HCT116 (cell line): ENCODE measurements at places on chromosomes 6 and 20. TPM values are rescaled to one million over a fixed set of nuclear protein-coding genes. Genes with fewer than 3 reads are reported as not detected.

GRCh38 chr20:55053389-55053788, 578.0 kb downstream of the DOK5 start:
- no peak overlapping the region for H3K4me3 ChIP-seq
- H3K27ac ChIP-seq = no peak overlapping the region
- no peak for DNase-seq
- H3K36me3 ChIP-seq = no peaks in the 10 kb centered on the region
- H3K27me3 ChIP-seq = no peaks in the 10 kb centered on the region

DNA sequence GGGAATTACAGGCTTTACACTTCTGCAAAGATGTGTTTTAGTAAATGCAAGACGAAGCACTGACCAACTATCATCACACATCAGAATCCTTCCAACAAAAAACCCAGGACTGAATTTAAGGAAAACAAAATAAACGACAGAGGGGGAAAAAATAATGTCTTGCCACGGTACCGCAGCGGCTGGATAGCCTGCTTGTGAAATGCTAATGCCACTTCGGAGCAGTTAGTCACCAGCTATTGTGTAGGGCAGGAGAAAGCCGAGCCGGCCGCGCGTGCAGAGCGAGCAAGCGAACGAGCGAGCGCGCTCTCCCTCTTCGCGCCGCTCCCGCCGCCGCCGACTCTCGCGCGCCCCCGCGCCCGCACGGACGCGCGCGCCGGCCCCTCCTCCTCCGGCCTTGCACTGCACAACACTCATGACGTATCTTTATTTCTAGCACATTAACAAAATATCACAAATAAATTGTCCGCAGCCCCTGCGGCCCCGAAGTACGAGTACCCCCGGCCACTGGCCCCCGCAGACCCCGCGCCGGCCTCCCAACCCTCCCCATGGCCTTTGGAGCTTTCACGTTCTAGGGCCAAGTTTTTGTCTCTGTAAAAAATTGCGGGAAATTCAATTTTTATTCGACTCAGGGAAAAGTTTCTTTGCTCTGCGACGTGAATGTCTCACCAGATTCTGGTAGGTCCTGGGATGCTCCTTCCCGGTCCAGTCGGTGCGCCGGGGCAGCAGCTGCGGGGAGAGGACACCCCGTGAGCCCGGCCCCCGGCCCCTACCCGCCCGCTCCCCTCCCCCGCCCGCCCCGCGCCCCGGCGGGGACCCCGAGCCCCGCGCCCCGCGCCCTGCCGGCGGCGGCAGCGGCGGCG, 1.0 kb downstream of the PHIP start:
- DNase-seq = peak; percentile 69
- peak overlapping the region; percentile 72 for H3K4me3 ChIP-seq
- H3K36me3 ChIP-seq = no peaks in the 10 kb centered on the region
- no peaks in the 10 kb centered on the region for H3K27me3 ChIP-seq
- peaks cover 18% of the 10 kb centered on the region for H3K4me1 ChIP-seq
- peak overlapping the region; percentile 56 for H3K27ac ChIP-seq

- H3K36me3 ChIP-seq = no peaks in the 10 kb centered on the region; the same call in 1 of the 2 replicates
- no peak overlapping the region for H3K4me3 ChIP-seq
- no peaks in the 10 kb centered on the region for H3K4me1 ChIP-seq
- H3K27ac ChIP-seq = no peak overlapping the region
Observed at GRCh38 chr6:136566007-136566487, 15.8 kb upstream of the MAP7 start.

DNA sequence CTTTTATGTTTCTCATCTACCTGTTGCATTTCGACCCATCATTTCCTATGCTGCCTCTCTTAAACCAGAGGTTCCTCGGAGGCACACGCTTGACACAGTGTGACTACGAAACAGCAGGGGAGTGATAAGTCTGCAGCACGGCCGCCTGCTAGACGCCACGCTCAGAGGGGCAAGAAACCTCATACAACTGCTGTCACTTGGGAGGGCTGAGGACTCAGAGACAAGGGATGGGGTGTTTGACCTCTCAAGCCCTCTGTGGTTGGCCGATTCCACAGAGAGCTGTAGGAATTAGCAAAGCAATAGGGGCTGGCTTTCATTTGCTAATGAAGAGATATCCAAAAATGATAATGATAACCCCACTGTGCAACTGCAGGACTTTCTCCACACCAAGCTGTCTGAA, 372.5 kb downstream of the ZFAND3 start:
- no peaks in the 10 kb centered on the region for H3K4me1 ChIP-seq
- no peak overlapping the region for H3K4me3 ChIP-seq
- H3K27me3 ChIP-seq = no peaks in the 10 kb centered on the region
- H3K36me3 ChIP-seq = no peaks in the 10 kb centered on the region
- H3K27ac ChIP-seq = no peak overlapping the region

GRCh38 chr6:126042001-126042419, 55.7 kb downstream of the TRMT11 start:
- H3K27ac ChIP-seq = no peak overlapping the region
- H3K36me3 ChIP-seq = peaks cover 9% of the 10 kb centered on the region
- H3K4me3 ChIP-seq = no peak overlapping the region
- H3K4me1 ChIP-seq = no peaks in the 10 kb centered on the region
- DNase-seq = no peak

- H3K36me3 ChIP-seq = no peaks in the 10 kb centered on the region
- DNase-seq = no peak
- no peak overlapping the region for H3K4me3 ChIP-seq
- H3K27me3 ChIP-seq = no peaks in the 10 kb centered on the region
Observed at GRCh38 chr20:1178103-1178502, 6.7 kb downstream of the TMEM74B start.

- no peaks in the 10 kb centered on the region for H3K27me3 ChIP-seq
- DNase-seq = no peak
- 0 out of 2 replicates have a peak, but pooled peaks cover 2% of the 10 kb centered on the region for H3K4me1 ChIP-seq
Observed at GRCh38 chr6:38040254-38040653, 220.7 kb downstream of the ZFAND3 start.

GRCh38 chr6:168695701-168696100, 254.7 kb downstream of the SMOC2 start:
- peaks cover 4% of the 10 kb centered on the region; the same call in 1 of the 2 replicates for H3K4me1 ChIP-seq
- H3K27me3 ChIP-seq = no peaks in the 10 kb centered on the region
- H3K36me3 ChIP-seq = no peaks in the 10 kb centered on the region
- no peak overlapping the region for H3K27ac ChIP-seq

DNA sequence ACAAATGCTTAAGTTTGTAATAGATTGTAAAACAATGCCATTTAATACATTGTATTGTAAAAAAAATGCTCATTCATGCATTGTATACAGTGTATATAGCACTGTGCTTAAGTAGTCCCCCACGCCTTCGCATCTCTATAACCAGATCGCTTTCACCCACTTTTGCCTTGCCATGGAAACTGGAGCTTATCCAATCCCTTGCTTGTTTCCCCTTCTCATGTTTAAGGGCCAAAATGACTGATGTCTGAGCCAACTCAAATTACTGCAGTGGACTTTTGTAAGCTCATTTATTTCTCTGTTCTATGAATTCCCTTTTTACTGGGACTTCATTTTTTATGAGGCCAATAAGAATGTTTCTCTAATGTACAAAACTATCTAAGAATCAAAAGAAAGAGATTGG, 730.9 kb upstream of the GJE1 start:
- DNase-seq = no peak
- H3K4me1 ChIP-seq = no peaks in the 10 kb centered on the region
- no peaks in the 10 kb centered on the region for H3K27me3 ChIP-seq
- H3K36me3 ChIP-seq = no peaks in the 10 kb centered on the region

- peak overlapping the region; percentile 81 for H3K4me3 ChIP-seq
- DNase-seq = no peak
- peaks cover 25% of the 10 kb centered on the region for H3K4me1 ChIP-seq
- H3K36me3 ChIP-seq = no peaks in the 10 kb centered on the region
- peak overlapping the region; percentile 34; the same call in 1 of the 2 replicates for H3K27ac ChIP-seq
Observed at GRCh38 chr20:62405108-62405980, 1.7 kb downstream of the CABLES2 start.

DNA sequence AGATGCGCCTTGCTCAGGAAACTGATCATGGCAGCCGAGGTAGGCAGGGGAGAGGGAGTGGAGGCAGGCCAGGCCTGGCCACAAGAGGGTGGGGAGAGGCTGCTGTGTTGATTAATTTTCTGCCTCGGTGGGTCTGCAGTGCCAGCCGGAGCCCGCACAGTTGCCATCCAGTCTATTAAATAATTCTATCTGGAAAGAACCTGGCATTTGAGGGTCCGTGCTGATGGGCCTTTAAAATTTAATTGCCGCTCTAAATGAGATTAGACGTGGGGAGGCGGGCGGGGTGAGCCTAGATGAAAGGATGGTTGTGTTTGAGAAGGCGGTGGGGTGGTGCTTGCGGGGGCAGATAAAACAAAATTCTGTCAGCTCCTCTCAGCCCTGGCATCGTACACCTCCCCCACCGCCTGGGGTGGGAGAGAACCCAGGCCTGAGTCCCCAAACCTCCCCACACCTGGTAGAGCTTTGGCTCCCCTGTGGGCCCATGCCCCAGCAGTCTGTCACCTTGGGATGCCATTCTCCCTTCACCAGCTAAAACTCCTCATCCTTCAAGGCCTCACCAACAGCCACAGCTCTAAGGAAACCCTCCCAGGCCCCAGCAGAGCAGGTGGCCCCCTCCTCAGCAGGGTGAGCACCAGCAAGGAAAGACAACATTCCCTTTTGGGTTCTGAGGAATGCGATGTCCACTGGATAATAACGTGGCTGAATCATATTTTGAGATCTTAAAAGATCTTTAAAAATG, 167.3 kb downstream of the GRM4 start:
- no peak for DNase-seq
- H3K4me3 ChIP-seq = no peak overlapping the region
- peaks cover 15% of the 10 kb centered on the region for H3K4me1 ChIP-seq
- H3K36me3 ChIP-seq = no peaks in the 10 kb centered on the region
- H3K27ac ChIP-seq = no peak overlapping the region

DNA sequence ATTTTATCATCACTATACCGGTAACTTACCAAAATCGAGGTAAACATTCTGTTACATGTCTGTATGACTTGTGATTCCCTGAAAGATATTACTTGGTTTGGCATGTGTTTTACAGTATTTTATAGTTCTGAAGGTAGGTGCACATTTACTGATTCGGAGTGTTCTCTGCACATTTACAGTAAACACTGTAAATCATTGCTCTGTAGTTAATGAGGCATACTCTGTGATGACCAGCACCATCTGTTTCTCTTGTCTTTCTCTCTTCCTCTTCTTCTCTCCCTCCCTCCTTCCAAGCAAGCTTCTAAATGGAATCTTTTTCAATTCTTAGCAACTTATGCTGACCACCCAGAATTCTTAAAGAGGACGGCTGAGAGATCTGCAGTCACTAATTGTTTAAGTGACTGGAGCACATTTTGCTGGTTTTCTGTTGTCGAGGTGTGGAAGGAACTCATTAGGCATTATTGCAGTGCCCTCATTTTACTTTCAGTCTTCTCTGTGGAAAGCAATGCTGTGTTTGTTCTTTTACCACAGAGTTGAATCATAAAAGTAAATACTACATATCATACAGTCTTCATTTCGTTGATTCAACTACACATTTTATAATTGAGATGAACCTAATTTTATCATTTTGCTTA, 126.5 kb downstream of the UTRN start:
- no peaks in the 10 kb centered on the region for H3K4me1 ChIP-seq
- H3K27me3 ChIP-seq = no peaks in the 10 kb centered on the region
- H3K36me3 ChIP-seq = no peaks in the 10 kb centered on the region

DNA sequence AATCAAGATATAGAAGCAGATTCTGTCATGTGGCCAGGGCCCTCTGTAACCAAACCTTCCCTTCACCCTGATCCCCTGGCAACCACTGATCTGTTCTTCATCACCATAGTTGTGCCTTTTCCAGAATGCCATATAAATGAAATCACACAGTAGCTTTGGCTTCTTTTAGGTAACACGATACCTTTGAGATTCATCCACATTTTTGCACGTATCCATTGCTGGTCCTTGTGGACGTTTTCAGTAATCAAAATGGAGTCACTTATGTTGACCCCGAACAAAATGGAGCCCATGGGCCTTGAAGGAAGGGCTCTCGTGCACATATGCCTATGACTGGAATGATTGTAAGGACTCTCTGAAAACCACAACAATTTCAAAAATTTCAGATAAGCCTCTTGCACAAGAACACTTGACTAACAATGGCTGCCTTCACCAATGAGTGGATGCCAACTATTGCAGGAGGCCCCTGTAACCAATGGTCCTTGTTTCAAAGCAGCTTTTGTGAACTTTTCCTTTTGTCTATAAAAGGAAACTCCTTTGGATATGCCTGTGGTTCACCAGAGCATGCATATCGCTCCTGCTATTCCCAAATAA, 84.3 kb upstream of the RALY start:
- peaks cover 1% of the 10 kb centered on the region; the same call in 1 of the 2 replicates for H3K4me1 ChIP-seq
- no peaks in the 10 kb centered on the region for H3K27me3 ChIP-seq
- H3K36me3 ChIP-seq = no peaks in the 10 kb centered on the region

- peak overlapping the region; percentile 51 for H3K4me3 ChIP-seq
- H3K4me1 ChIP-seq = peaks cover 32% of the 10 kb centered on the region
- peak overlapping the region; percentile 2; the same call in 1 of the 2 replicates for H3K27ac ChIP-seq
- no peak for DNase-seq
- H3K36me3 ChIP-seq = no peaks in the 10 kb centered on the region
Observed at GRCh38 chr6:52994839-52995088, 320 bp downstream of the GSTA4 start.

- no peak overlapping the region for H3K4me3 ChIP-seq
- no peaks in the 10 kb centered on the region for H3K27me3 ChIP-seq
- H3K27ac ChIP-seq = no peak overlapping the region
- no peak for DNase-seq
- no peaks in the 10 kb centered on the region for H3K4me1 ChIP-seq
Observed at GRCh38 chr6:7580537-7580926, 9.5 kb upstream of the SNRNP48 start.

GRCh38 chr6:80482056-80482455, 375.6 kb downstream of the BCKDHB start:
- no peak overlapping the region for H3K4me3 ChIP-seq
- no peaks in the 10 kb centered on the region for H3K4me1 ChIP-seq
- no peak for DNase-seq
- no peaks in the 10 kb centered on the region for H3K36me3 ChIP-seq
- H3K27ac ChIP-seq = no peak overlapping the region

- no peak overlapping the region for H3K4me3 ChIP-seq
- H3K27me3 ChIP-seq = peaks cover 29% of the 10 kb centered on the region
- no peak for DNase-seq
- no peak overlapping the region for H3K27ac ChIP-seq
Observed at GRCh38 chr6:6390849-6391602, 70.6 kb upstream of the F13A1 start.

DNA sequence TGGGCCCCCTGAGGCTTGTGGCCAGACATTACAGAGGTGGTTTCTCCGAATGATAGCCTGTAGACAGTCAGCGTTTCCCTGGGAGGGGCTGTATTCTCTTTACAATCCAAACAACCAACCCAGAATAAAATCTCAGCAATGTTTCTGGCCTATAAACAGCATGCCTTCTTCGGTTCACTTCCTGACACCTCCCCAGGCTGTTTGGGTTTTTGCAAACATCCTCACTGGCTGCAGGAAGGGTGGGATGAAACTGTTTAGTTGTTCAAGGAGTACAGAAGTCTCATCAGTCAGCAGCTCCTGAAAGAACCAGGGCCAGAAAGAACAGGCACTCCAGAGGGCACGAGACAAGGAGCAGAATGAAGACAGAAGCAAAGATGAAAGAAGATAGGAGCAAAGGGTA, 350.0 kb downstream of the QKI start:
- H3K27ac ChIP-seq = no peak overlapping the region
- H3K4me1 ChIP-seq = no peaks in the 10 kb centered on the region
- no peak for DNase-seq
- H3K4me3 ChIP-seq = no peak overlapping the region
- no peaks in the 10 kb centered on the region for H3K27me3 ChIP-seq

AFDN gene
- 59.4 TPM for total RNA-seq

MAK gene
- total RNA-seq = 0.22 TPM

TBXT gene
- total RNA-seq = not detected

SCUBE3 gene
- total RNA-seq = 0.05 TPM

LHFPL5 gene
- total RNA-seq = 0.71 TPM

NRSN1 gene
- not detected for total RNA-seq

SYCP2L gene
- total RNA-seq = 4.9 TPM

TMEM181 gene
- 34.4 TPM for total RNA-seq

HLA-DQB2 gene
- 1.8 TPM for total RNA-seq

C20orf144 gene
- total RNA-seq = 0.37 TPM

SLC25A27 gene
- total RNA-seq = 10.7 TPM
